Small intestine (tissue), 16 donors: ENCODE measurements at places on chromosomes 7 and 10. TPM values are rescaled to one million over a fixed set of nuclear protein-coding genes. Genes with fewer than 3 reads are reported as not detected.

Gene CXCL12
- 8.9 TPM for polyA plus RNA-seq

Gene PLPP4
- not detected for polyA plus RNA-seq

Gene SPDYE17
- not detected for polyA plus RNA-seq

Gene TAS2R41
- polyA plus RNA-seq, result not detected

Gene EPDR1
- polyA plus RNA-seq, result 13.6 TPM

Gene KEL
- polyA plus RNA-seq, result 6.6 TPM
